ENCODE measurements at places on chromosomes 7 and 10.

GRCh38 chr10:123262456-123262855 is 108.3 kb downstream of the BUB3 start:
- DNase-seq: no peak

DNA sequence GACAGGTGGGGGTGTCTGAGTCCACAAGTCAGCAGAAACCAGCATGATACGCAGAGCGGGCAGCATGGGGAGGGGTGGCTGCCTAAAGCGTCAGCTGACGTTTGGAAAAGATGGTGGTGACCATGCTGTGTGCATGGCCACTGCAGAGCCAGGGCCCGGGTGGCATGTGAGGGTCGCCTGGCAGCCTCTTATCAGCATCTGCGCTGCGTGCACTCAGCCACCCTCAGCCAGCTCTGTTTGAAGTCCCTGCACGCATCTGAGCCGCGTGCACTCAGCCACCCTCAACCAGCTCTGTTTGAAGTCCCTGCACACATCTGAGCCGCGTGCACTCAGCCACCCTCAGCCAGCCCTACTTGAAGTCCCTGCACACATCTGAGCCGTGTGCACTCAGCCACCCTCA is 61.5 kb downstream of the WDR37 start:
- DNase-seq: no peak

DNA sequence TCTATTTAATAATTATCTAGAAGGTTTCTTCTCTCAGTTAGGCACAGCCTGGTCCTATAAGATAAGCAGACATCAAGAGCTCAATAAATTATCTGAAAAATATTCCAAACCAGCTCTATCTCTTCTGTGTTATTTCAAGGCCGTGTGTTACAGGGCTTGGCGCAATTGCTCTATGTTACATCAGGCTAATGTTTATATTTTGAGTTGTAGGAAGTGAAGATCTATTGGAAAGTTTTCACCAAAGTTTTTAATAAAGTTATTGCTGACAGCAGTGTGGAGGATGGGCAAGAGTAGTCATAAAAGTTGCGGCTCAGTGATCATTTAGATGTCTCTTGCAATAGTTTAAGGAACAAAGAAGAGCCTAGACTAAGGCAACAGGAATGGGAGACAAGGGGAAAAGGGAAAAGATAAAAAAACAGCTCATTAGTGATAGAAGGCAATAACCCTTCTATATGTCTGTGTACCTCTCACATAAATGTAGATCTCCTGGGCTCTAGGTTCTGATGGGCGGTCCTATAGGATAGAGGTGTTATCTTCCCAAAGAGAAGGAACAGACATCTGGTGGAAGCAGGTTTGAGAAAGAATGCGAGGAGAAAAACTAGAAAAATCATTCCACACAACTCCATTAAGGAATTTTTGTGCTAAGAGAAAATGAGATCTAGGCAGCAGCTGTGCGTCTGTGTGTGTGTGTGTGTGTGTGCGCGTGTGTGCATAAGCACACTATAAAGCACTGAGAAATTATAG is 5.9 kb upstream of the ANKRD7 start:
- no peak for DNase-seq

DNA sequence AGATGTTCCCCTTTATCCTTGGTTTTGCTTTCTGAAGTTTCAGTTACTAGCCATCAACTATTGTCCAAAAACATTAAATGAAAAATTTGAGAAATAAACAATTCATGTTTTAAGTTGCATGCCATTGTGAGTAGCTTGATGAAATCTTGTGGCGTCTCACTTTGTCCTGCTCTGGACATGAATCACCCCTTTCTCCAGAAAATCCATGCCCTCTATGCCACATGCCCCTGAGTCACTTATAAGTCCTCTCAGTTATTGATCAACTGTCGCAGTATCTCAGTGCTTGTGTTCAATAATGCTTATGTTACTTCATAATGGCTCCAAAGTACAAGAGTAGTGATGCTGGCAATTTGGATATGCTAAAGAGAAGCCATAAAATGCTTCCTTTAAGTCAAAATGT is 208.0 kb upstream of the FERD3L start:
- DNase-seq: no peak

DNA sequence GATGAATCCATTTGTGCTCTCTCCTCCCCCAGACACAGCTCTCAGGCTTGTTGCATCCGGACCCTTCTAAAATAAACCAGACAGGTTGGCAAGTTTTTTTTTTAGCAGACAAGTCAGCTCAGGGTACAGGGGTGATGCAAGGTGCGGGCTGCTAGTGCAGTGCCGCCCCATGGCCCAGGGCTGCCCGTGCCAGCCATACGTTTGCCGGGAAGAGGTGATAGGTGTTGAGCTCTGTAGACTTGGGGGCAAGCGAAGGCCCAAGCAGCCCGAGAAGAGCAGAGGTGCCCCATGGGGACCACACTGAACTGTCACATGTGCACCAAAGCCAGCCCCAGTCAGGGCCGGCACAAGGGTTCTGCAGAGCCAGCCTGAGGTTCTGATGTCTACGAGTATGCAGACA is 57.1 kb upstream of the PDSS1 start:
- DNase-seq: no peak

- DNase-seq: no peak
Observed at GRCh38 chr7:51242881-51243518, 73.6 kb downstream of the COBL start.

GRCh38 chr10:131143425-131144165 is 167.9 kb downstream of the TCERG1L start:
- no peak for DNase-seq

DNA sequence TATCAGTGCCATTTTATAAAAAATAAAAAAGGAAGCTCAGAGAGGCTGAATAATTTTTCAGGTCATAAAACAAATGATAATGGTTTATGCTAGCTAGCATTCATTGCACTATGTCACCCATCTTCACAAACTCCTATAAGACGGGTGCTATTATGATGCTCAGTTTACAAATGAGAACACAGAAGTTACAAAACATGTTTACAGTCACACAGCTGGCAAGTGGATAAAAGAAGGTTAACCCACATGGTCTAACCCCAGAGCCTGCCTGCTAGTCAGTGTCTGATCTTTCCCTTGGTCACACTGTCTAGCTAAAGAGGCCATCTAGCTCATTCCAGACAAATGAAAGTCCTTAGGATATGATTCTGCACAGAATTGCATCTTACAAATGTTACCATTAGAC is 39.4 kb downstream of the SLC16A9 start:
- DNase-seq: no peak

DNA sequence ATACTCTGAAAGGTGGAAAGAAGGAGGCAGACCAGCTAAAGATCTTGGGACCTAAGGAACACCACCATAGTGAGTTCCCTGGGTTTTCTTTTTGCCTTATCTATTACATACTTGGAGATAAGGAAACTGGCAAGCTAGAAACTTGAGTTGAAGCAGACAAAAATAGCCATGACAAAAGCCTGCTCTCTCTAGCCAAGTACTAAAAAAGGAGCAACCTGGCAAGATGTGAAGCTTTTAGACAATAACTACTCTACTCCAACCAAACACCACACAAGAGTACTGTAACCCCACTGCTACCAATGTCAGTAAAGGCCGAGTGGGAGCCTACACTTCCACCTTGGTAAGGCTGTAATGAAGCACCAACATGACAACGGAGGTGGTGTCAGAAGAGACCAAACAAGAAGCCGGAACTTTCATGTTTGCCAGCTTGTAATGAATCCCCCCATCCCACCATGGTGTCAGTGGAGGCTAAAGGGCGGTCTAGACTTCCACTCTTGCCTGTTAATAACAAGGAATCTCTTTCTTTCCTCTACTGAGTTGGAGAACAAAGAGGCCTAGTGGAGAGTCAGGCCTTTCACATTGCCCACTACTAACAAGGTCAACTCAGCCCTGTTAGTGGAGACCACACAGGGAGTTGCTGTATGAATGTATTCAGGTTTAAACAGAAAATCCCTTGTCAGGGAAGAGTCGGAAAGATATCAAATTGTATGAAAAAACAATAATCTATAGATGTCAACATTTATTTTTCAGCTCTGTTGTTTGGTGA is 55.8 kb upstream of the DYNC1I1 start:
- no peak for DNase-seq

- DNase-seq: no peak
Observed at GRCh38 chr10:132043861-132044695, 21.7 kb upstream of the JAKMIP3 start.

- DNase-seq: no peak
Observed at GRCh38 chr10:124323806-124324205, 94.9 kb downstream of the OAT start.
